GM23338 (cell line): ENCODE measurements at places on chromosomes 1 and 21. TPM values are rescaled to one million over a fixed set of nuclear protein-coding genes. Genes with fewer than 3 reads are reported as not detected.

DNA sequence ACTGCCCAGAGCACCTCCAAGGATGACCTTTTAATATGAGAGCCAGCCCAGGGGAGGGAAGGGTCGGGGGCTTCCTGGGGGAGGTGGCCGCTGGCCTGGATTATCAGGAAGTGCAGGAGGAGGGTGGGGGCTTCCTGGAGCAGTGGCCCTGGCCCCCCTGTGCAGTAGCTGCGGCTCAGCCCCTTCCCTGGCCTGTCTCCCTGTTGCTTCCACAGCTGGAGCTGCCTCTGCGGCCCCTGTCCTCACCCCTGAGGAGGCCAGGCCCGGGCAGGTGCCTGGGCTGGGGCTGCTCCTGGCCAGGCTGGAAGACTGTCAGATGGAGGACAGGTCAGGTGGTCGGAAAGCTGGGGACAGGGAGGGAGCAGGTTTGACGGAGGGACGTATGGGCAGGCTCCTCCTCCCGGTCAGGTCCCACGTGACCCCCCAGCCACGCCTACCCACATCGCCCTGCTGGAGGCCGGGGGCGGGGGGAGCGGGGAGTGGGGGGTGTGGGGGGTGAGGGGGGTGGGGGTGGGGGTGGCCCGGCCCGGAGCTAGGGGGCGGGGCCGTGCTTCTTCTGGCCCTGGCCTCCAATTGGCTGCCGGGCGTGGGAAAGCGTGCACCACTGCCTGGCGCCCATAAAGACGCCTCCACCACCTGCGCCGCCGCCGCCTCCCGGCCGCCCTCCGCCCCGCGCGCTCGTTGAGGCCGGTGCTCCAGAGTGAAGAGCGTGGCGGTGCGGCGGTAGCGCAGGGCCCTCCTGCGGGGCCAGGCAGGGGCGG lies 10.2 kb upstream of the TNFRSF14 start:
- H3K4me1 ChIP-seq, result peaks cover 16% of the 10 kb centered on the region; the same call in 1 of the 2 replicates
- H3K27ac ChIP-seq, result peak overlapping the region; percentile 84; the same call in 1 of the 2 replicates
- peaks cover 7% of the 10 kb centered on the region; the same call in 1 of the 2 replicates for H3K27me3 ChIP-seq
- no peaks in the 10 kb centered on the region for H3K36me3 ChIP-seq

DNA sequence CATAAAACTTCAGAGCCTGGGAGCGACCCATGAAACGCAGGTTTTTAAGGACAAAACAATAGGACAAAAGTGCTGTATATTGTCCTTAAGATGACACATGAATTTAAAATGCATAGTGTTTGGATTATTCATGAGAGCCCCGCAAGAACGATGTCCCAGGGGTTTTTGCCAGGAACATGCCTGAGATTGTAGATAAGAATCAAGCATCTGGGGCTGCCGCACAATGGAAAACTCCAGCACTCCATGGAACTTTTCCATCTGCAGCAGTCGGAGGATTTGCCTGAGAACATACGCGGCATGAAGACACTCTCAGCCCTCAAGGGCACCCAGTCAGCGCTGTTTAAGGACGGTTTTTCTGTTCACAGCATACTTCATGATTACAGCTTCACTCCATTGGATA lies 5.3 kb upstream of the ERG start:
- no peaks in the 10 kb centered on the region for H3K36me3 ChIP-seq
- peaks cover 15% of the 10 kb centered on the region for H3K4me1 ChIP-seq
- no peak overlapping the region for H3K27ac ChIP-seq
- H3K4me3 ChIP-seq, result no peak overlapping the region
- no peak for DNase-seq

DNA sequence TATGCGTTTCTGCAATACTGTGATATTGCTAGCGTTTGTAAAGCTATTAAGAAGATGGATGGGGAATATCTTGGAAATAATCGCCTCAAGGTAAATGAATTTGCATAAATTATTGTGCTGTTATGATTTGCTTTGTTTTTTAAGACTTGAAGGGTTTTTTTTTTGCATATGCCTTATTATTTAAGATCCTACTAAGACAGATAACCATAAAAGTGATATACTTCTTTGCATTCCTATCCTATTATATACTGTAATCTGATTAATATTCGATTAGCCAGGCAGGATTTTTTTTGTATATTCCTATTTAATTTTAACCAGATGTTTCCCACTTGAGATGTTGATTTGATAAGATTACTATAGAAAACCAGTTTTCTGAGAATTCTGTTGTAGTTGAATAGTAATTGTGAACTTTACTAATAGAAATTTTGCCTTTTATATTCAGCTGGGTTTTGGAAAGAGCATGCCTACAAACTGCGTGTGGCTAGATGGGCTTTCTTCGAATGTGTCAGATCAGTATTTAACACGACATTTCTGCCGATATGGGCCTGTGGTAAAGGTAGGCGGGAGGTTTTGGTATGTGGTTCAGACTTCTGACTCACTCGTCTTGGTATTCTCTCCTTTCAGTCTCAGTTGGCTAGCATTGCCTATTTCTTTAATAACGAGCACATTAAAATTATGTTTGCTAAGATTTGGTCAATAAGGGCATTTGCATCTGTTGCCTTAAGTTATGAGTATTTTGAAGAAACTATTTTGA lies 56.8 kb downstream of the ZBTB17 start:
- H3K27ac ChIP-seq, result no peak overlapping the region
- no peak overlapping the region for H3K4me3 ChIP-seq
- DNase-seq, result no peak
- peaks cover 17% of the 10 kb centered on the region for H3K36me3 ChIP-seq
- H3K27me3 ChIP-seq, result no peaks in the 10 kb centered on the region

- peak overlapping the region; percentile 60 for H3K4me3 ChIP-seq
- peaks cover 52% of the 10 kb centered on the region for H3K4me1 ChIP-seq
- no peak for DNase-seq
Observed at GRCh38 chr1:197919346-197920066, 2.3 kb downstream of the LHX9 start.

DNA sequence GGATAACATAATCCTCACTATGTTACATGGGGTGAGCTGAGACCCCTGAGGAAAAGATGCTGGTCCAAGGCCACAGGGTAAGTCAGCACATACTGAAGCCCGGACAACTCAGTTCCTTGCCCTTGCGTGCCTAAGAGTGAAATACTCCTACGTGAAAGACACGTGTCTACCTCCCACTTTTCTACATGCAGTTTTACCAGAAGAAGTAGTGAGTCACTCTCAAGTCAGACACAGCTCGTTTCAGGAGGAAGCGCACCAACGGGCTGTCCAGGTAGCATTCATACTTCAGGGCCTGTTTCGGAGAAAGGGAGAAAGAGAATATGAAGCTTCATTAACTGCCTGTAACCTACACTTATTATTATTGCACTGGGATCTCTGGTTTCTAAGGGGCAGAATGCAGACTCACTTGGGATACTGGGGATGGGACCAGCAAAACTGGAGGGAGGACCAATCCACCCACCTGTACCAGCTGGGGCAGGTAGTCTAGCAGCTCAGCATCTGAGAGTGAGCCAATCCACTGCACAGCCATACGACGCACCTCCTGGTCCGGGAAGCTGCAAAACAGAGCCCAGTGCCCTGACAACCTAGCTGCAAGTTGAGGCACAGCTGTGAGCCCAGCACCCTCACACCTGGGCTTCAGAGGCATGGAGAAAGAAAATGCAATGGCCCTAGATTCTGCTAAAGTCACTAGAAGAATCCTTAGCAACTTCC lies 32.4 kb upstream of the PPP1R15B start:
- DNase-seq, result no peak
- no peak overlapping the region for H3K4me3 ChIP-seq
- H3K27me3 ChIP-seq, result no peaks in the 10 kb centered on the region
- H3K27ac ChIP-seq, result no peak overlapping the region

DNA sequence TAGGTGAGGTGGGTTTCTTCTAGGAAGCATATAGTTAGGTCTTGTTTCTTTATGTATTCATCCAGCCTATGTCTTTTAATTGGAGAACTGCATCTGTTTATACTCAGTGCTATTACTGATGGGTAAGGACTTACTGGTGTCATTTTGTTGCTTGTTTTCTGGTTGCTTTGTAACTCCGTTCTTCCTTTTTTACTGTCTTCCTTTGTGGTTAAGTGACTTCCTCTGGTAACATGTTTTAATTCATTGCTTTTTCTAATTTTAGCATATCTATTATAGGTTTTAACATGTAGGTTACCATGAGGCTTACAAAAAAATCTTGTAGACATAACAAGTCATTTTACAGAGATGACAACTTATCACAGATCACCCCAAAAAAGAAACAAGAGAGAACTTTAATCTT lies 160.8 kb downstream of the VAV3 start:
- no peaks in the 10 kb centered on the region for H3K27me3 ChIP-seq
- no peaks in the 10 kb centered on the region for H3K36me3 ChIP-seq

DNA sequence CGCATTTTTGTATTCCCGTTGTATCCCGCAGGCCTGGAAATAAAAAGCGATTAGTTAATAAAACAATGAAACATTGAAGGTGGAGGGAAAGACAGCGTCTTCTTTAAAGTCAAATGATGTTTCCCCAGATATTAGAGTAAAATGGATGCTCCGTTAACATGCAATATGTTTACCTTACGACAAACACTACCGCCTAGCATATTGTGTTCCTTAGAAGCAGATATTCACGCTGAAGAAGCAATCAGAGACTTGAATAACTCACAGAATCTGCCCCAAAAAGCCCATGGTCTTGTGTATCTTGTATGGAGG lies 583 bp upstream of the B4GALT3 start:
- peaks cover 15% of the 10 kb centered on the region; the same call in 1 of the 2 replicates for H3K4me1 ChIP-seq
- peak overlapping the region; percentile 92; the same call in 1 of the 2 replicates for H3K27ac ChIP-seq
- DNase-seq, result no peak
- H3K4me3 ChIP-seq, result peak overlapping the region; percentile 99

GRCh38 chr1:8431019-8431418 lies 113.1 kb downstream of the SLC45A1 start:
- no peak overlapping the region for H3K4me3 ChIP-seq
- peak; percentile 57 for DNase-seq
- H3K36me3 ChIP-seq, result no peaks in the 10 kb centered on the region
- H3K27me3 ChIP-seq, result no peaks in the 10 kb centered on the region
- peaks cover 28% of the 10 kb centered on the region for H3K4me1 ChIP-seq
- H3K27ac ChIP-seq, result no peak overlapping the region

DNA sequence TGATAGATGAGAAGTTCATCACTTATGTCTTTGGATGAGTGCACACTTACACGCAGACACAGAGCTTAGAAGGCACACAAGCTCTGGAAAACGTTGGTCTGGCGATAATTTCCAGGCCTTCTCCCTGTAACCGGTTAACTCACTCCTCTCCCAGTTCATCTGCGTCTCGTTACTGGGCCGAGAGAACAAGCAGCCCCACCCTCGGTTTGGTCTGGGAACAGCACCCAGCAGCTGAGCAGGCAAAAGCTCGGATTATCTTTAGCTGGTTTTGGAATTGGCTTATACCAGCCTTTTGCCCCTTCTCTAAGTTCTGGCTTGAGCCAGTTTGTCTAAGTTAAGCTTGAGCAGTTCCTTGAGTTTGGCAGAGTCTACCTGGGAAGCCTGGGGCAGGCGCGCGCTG lies 27.3 kb upstream of the COL6A1 start:
- no peaks in the 10 kb centered on the region for H3K4me1 ChIP-seq
- no peak overlapping the region for H3K4me3 ChIP-seq
- no peaks in the 10 kb centered on the region for H3K27me3 ChIP-seq
- peak; percentile 40 for DNase-seq
- H3K36me3 ChIP-seq, result no peaks in the 10 kb centered on the region; the same call in 1 of the 2 replicates

DNA sequence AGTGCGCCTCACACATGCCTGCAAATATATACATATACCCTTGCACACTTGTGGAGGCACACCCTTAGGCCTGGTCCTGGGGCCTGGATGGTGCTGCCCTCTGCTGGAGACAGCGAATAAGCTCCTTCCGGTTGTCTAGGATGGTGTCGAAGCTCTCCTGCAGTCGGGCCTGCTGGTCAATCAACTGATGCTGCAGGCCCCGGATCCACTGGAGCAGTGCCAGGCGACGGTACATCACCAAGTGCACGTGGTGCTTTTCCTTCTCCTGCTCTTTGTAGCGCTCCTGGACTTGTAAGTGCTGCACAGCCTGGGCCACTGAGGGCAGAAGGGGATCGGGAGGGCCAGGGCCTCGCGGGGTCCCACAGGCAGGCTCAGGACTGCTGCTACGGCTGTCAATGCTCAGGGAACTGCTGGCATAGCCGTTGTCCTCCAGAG lies 3.1 kb downstream of the C1orf216 start:
- no peak overlapping the region for H3K27ac ChIP-seq
- H3K4me1 ChIP-seq, result peaks cover 4% of the 10 kb centered on the region
- no peak overlapping the region for H3K4me3 ChIP-seq
- 0 out of 2 replicates have a peak, but pooled peaks cover 4% of the 10 kb centered on the region for H3K27me3 ChIP-seq
- no peaks in the 10 kb centered on the region; the same call in 1 of the 2 replicates for H3K36me3 ChIP-seq

- no peaks in the 10 kb centered on the region for H3K36me3 ChIP-seq
- no peak overlapping the region for H3K27ac ChIP-seq
- H3K4me1 ChIP-seq, result no peaks in the 10 kb centered on the region
- no peak for DNase-seq
- H3K4me3 ChIP-seq, result no peak overlapping the region
- H3K27me3 ChIP-seq, result no peaks in the 10 kb centered on the region
Observed at GRCh38 chr1:101532377-101532776, 295.6 kb downstream of the S1PR1 start.

GRCh38 chr1:226495716-226496115 lies 52.8 kb upstream of the STUM start:
- peaks cover 33% of the 10 kb centered on the region for H3K4me1 ChIP-seq
- no peak overlapping the region for H3K27ac ChIP-seq
- no peaks in the 10 kb centered on the region for H3K36me3 ChIP-seq
- H3K4me3 ChIP-seq, result peak overlapping the region; percentile 13; the same call in 1 of the 2 replicates

- no peak overlapping the region for H3K27ac ChIP-seq
- peaks cover 35% of the 10 kb centered on the region for H3K27me3 ChIP-seq
- DNase-seq, result no peak
- H3K36me3 ChIP-seq, result no peaks in the 10 kb centered on the region
- peaks cover 25% of the 10 kb centered on the region for H3K4me1 ChIP-seq
- no peak overlapping the region for H3K4me3 ChIP-seq
Observed at GRCh38 chr1:204703268-204703664, 17.7 kb upstream of the LRRN2 start.

DNA sequence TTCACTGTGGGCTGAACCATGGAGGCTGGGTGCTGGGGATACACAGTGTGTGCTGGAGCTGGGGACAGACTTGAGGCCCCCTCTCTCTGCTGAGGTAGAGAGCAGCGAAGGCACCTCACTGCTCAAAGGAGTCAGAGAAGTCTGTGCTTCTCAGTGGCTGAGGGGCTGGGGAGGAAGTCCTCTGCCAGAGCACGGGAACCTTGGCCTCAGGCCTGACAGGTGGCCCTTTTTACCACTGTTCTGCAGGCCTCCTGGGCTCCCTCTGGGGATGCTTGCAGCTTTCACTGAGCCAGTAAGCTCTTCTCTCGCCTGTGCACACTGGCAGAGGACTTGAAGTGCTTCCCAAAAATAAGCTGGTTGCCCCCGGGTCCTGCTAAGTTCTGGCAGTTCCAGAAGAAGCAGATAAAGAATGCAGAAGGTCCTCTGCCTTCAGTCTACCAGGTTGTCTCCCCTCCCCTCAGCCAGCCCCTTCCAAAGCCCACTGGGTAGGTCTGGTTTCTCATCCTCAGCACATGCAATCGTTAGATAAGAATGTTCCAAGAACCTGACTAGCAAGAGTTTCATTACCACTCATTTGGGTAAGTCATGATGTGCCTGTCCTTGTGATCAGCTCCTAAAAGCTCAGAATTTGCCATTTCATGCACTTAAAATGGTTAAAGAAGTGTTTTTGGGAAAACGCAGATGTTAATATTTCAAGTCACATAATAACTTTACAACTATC lies 53.9 kb downstream of the TENT5C start:
- H3K4me1 ChIP-seq, result peaks cover 5% of the 10 kb centered on the region; the same call in 1 of the 2 replicates
- H3K36me3 ChIP-seq, result no peaks in the 10 kb centered on the region
- no peak overlapping the region for H3K27ac ChIP-seq
- DNase-seq, result no peak

The RNF186 gene
- total RNA-seq, result not detected in 2 replicates

The KCNQ4 gene
- total RNA-seq, result 2.9 and 3.0 TPM in 2 replicates

The C4BPA gene
- total RNA-seq, result not detected in 2 replicates

The TFF1 gene
- total RNA-seq, result not detected in 2 replicates

The FNDC10 gene
- total RNA-seq, result 11.1 and 15.1 TPM in 2 replicates

The VANGL2 gene
- total RNA-seq, result 42.8 and 51.3 TPM in 2 replicates

The HSF2BP gene
- total RNA-seq, result 2.0 and 2.3 TPM in 2 replicates

The LCE1B gene
- total RNA-seq, result not detected in 2 replicates

The ANKRD34A gene
- total RNA-seq, result 0.35 and 2.2 TPM in 2 replicates

The SH2D1B gene
- total RNA-seq, result not detected in 2 replicates

The ASCL5 gene
- total RNA-seq, result 0.54 TPM in 1 of 2 replicates, not detected in the other

The PGLYRP4 gene
- not detected in 2 replicates for total RNA-seq
